Activated T-helper 2 cell treated with anti-CD3 and anti-CD28 coated beads, Interferon-gamma antibody, Interleukin-2, Interleukin-4, amounts not matched to agents 10 μg/mL and 5 μg/mL and 100 μg/mL, durations not matched to agents 14 hours and 24 hours and 36 hours (primary cell): ENCODE measurements at places on chromosomes 3 and 15. TPM values are rescaled to one million over a fixed set of nuclear protein-coding genes. Genes with fewer than 3 reads are reported as not detected.

GRCh38 chr3:45126730-45127129, 19.4 kb downstream of the CDCP1 start:
- DNase-seq = no peak

The GRAMD2A gene
- not detected in 2 replicates for total RNA-seq

- peak; percentile 53 for DNase-seq
These were observed 21.2 kb downstream of the GCSAM start for GRCh38 chr3:112111785-112112402.

The KCNMB3 gene
- 0.28 and 0.52 TPM in 2 replicates for total RNA-seq

The RGMA gene
- not detected in 2 replicates for total RNA-seq

DNA sequence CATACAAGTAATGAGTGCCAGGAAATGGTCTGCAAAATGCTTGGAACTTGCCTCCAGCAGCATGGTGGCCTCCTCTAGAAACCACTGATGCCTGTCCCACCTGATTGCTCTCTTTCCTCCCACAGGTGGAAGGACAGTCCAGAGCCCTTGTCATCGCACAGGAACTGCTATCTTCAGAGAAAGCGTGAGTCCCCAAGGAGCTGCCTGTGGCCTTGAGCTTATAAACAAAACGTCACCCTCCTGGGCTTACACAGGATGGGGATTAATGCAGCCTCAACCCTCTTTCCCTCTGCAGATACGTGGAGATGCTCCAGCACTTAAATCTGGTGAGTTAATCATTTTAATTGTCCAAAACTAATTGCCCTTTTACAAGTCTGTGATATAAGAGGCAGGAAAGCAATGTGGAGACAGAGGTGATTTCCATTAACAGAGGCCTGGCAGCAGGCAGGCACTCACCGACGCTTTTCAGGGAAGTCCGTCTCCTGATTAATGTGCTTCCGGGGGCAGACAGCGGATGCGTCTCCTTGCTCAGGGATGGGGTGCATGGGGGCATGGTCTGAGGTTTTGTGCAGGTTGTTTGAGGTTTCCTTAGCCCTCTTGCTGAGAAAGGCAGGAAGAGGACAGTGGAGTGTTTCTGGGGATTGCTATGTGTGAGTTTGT, 61.8 kb downstream of the FGD5 start:
- DNase-seq = no peak

DNA sequence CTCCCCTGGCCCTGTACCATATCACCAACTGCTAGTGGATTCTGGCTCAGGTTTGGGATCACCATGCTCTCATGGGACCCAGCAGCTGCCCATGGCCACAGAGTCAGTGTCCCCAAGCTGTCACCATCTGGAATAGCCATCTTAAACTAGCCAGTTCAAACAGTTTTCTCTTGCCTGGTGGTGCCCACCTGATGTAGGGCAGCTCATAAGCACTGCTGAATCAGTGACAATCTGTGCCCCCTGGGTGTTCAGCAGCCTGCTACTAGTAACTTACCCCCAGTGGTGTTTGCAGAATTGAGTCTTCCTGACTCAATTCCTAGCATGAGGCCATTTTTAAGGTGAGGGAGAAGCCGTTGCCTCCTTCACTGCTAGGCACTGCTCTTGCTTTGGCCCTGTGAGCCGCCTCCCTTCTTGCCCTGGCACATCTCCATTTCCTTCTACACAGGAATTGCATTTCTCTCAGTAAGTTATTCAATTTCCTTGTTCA, 7.9 kb downstream of the RPSA start:
- no peak for DNase-seq

The HRG gene
- not detected in 2 replicates for total RNA-seq

The FAM43A gene
- total RNA-seq = 6.9 and 7.0 TPM in 2 replicates

DNA sequence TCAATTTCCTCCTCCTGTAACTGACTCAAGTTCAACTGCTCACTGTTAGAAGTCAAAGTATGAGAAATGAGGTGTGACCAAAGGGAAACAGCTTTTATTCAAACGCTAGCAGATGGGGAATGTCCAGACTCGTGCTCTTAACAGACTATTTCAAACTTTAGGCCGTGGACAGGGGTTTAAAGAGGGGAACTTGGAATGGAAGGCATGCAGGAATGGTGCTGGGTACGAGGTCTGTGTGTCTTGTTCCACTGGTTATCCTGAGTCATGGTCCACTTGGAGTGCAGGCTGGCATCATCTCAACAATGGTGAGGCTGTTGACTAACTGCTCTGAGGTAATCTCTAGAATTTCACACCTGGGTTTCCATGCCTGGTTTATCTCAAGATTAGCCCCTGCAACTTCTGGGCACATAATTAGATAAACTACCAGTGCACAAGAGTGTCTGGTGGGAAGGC, 22.9 kb upstream of the DNAAF4 start:
- no peak for DNase-seq

GRCh38 chr3:37272741-37273140, 98.4 kb upstream of the LRRFIP2 start:
- no peak for DNase-seq

GRCh38 chr3:31544634-31545033, 11.9 kb downstream of the STT3B start:
- DNase-seq = no peak

The LYZL4 gene
- not detected in 2 replicates for total RNA-seq

The CP gene
- total RNA-seq = not detected in 2 replicates

The CPNE9 gene
- 0.50 TPM in 1 of 2 replicates, not detected in the other for total RNA-seq

- no peak for DNase-seq
These were observed 341.7 kb upstream of the PROK2 start for GRCh38 chr3:72126441-72127223.

DNA sequence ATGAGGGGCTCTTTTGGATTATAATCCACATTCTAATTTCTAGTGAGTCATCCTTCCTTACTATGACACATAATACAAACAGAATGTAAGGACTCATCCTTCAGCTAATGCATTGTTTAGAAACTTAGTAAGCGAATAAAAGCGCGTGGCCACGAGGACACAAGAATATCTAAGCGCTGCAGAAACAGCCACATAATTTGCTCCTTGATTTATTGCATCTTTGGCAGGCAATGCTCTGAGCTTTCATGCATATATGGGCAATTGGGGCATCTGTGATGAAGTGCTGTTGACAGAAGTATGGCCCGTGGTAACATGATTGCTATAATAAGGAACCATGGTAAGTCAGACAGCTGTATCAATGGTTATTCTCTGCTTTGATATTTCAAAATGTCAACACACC, 191.3 kb upstream of the ZNF385D start:
- DNase-seq = no peak

The TLR9 gene
- 0.32 and 0.50 TPM in 2 replicates for total RNA-seq

- DNase-seq = no peak
These were observed 30.6 kb upstream of the GATA2 start for GRCh38 chr3:128523591-128523990.

DNA sequence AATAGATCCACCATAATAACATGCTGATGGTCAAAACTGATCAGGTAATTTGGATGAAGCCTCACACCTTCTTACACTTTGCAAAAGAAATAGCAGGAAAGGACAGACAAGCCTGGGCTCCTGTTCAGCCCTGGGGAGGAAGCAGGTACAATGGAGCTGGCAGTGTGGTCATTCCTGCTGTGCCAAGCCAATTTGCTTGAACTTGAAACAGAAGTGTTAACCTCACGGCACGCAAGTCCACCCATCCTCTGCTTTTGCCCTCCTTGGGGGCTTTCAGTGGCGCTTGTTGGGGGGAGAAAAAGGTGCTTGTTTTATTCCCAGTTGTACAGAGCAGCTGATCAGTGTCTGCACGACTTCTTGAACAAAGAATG, 36.8 kb upstream of the RFTN1 start:
- no peak for DNase-seq

GRCh38 chr15:65406424-65407000, 16.2 kb downstream of the IGDCC4 start:
- DNase-seq = no peak

DNA sequence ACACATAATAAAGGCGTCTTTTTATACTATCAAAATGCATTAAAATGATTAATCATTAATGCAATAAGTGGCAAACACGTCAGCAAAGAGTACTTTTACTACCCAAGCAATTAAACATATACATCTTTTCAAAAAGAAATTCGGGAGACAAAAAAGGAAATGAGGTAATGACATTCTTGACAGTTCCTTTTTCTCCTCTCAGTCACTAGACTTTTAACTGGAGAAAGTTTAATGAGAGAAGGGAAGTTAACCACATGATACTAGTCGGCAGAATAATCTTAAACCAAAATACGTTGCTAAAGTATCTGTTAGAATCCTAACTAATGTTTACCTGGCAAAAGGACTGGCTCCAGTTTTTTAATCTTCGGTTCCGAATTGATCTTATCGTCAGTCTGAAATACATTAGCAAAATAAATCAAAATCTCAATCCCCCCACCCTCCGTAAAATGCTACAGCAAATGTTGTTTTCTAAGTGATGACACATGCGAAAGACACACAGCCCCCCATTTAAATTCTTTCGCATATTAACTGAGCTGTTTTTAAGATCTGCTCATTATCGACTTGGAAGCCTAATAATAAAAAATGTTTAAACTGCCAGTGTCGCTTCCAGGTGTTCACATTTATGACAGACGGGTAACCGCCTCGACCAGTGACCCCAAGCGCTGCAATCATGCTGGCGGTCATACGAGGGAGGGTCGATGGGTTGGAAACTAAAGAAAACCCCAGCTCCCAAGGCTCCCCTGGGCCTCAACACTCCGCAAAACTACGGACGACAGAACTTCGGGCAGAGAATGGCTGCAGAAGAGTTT, 778 bp downstream of the MTMR10 start:
- DNase-seq = no peak

DNA sequence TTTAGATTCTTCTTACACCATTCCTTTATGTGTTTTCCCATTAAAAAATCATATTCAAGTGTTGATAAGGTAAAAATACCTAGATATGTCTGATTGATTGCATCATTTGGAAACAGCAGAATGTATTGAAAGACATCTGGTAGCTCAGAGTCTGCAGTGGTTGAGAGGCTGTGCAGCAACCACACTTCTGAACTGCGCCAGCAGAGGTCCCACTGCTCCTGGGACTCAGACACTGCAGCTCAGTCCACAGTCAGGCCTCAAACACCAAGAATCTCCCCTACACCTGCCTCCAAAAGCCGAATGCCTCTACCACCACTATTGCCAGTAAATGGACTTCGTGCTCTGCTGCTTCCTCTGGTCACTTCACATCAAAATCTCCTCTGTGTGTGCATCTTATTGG, 176.9 kb upstream of the LMCD1 start:
- DNase-seq = peak; percentile 22

The TRNT1 gene
- 49.9 and 50.1 TPM in 2 replicates for total RNA-seq

The PLXND1 gene
- total RNA-seq = 1.3 and 2.7 TPM in 2 replicates

The UNC13C gene
- total RNA-seq = not detected in 2 replicates

GRCh38 chr3:18841422-18842343, 306.6 kb upstream of the KCNH8 start:
- DNase-seq = no peak

DNA sequence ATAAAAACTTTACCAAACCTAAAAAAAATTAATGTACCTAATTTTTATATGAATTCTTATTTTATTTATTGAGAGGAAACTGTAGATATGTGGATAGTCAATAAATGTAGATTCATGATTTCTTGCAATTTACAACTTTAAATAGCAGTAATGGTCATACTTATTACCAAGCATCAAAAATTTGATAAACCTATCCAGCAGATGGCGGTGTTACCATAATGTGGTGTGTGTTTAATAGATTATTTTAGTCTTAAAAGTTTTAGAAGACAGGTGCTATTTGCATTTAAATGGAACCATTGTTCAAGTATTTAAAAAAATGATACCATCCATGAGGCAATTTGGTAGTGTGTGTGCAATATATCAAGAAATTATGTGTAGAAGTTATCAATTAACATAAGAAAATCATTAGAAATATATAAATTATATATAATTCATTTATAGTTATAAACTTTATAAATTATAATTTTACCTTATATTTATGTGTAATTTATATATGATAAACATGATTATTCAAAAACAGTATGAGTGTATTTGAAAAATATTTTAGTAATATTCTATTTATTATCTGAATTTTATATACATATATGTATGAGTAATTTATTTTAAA, 176.0 kb upstream of the BCHE start:
- DNase-seq = no peak

The C3orf85 gene
- total RNA-seq = not detected in 2 replicates

The IL16 gene
- 42.3 and 42.8 TPM in 2 replicates for total RNA-seq

The ARNT2 gene
- total RNA-seq = 0.28 TPM in 1 of 2 replicates, not detected in the other

The DUOX1 gene
- total RNA-seq = 0.37 and 0.50 TPM in 2 replicates

DNA sequence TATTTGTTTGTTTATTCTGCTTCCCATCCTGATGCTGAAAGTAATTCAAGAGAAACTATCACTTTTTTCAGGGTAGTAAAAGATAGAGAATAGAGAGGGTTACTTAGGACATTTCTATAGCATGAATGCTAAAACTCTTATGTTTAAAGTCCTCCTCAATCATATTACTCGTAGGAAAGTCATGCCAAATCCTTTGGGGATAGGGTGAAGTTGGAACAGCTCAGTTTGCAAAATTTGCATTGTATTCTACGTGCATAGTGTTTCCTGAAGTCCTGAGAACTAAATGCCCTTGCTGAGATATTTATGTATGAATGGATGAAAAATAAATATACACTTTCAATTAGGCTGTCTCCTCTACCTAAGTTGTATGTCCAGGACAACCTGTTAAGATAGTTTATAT, 14.6 kb downstream of the PLSCR5 start:
- no peak for DNase-seq

The MAP6D1 gene
- 1.1 and 2.9 TPM in 2 replicates for total RNA-seq

The TGM4 gene
- total RNA-seq = not detected in 2 replicates

DNA sequence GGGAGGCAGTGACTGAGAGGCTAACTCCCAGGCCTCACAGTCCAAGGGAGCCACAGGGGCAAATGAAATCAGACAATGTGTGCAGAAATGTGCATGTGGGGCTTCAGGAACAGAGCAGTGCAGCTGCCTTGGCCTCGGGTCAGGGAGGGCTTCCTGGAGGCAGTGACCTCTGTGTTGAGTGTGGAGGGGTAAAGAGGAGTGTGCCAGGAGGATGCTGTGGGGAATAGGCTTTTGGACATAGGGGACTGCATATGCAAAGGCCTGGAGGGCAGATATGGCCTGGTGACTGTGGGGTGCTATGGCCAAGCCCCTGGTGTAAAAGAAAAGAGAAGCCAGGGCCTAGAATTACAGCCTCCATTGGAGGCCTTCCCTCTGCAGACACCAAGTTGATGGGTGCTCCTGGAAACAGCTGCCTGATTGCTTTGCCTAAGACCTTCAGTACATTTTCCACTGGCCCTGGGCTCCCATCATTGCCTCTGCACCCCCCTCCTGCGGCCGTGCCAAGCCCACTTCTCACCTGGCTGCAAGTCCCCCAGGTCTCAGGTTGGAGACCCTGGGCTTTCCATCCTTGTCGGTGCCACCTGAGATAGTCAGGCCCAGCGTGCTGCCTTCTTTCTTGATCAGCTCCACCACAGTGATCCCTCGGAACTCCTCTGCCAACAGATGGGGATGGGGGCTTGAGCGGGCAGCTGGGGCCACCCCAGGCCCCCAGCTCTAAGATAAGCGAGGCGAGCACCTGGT, 15.1 kb downstream of the GRIP2 start:
- no peak for DNase-seq

The GXYLT2 gene
- total RNA-seq = 0.05 TPM in 1 of 2 replicates, not detected in the other

GRCh38 chr3:65344846-65345245, 657.0 kb upstream of the ADAMTS9 start:
- DNase-seq = no peak

GRCh38 chr3:154981201-154981600, 98.9 kb upstream of the MME start:
- no peak for DNase-seq
